Activated T-helper 17 cell treated with anti-CD3 and anti-CD28 coated beads, Interleukin-2, amount 50 U/mL, for 72 hours (primary cell): ENCODE measurements at places on chromosomes 2 and 18.

DNA sequence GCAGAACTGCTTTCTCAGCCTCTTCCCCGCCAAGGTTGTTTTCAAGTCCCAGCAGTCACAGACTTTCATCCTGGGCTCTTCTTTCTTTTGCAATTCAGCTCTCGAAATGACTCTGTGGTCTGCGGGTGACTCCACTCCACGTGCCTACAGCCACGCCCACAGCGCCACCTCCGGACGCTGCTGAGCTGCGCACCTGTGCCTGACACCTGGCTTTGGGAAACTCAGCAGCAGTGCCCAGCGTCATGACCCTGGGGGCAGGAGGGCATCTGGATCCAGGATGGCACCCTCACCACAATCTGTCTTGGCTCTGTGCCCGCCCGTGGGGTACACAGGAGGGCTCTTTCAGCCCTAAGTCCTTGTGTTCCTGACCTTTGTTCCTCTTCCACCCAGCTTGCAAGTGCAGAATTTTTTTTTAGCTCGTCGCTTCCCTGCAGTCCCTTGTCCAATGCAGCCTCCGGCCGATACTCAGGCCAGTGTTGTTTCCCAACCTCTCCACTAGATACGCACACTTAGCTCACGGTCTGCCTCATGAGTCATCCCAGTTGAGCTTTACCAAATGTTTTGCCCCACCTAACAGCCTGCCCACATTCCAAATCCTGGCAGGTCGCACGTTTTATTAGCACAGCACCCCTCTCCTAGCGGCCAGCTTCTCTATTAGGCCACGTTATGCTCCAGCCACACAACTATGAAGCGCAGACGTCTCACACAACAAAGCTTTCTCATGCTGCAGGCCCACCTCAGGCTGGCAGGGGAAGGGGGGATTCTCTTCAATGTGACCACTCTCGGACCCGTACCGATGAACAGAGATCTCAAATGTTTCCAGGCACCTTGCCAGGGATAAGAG lies 6.5 kb upstream of the CAPN10 start:
- ATAC-seq: peak; percentile 93

- peak; percentile 72 for ATAC-seq
Observed at GRCh38 chr2:189791338-189792042, 7.2 kb downstream of the PMS1 start.

- ATAC-seq: no peak
Observed at GRCh38 chr2:226478109-226478809, 321.4 kb downstream of the IRS1 start.

- no peak for ATAC-seq
Observed at GRCh38 chr18:23856466-23857163, 157.9 kb upstream of the TTC39C start.

GRCh38 chr18:78672862-78673446 lies 306.7 kb upstream of the SALL3 start:
- no peak for ATAC-seq
